Upper lobe of left lung (tissue), 6 donors: ENCODE measurements at places on chromosomes 3 and 15.

DNA sequence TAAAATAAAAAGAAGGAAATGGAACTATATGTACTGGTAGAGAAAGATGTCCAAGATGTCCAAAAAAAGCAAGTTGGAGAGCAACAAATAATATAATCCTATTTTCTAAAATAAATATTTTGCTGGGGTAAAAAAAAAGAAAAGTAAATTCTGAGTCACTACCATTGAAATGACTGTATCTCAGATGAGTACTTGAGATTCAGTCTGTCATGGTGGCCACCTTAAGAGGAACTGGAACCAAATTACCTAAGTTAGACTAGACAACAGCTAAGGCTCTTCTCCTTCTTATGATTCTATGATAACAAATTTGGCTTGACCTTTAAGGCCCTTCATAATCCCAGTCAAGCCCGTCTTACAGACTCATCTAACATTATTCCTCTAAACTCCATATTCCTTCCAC is 270.6 kb upstream of the HES1 start:
- no peaks in the 10 kb centered on the region for H3K4me1 ChIP-seq
- H3K27me3 ChIP-seq = no peaks in the 10 kb centered on the region
- no peak overlapping the region for H3K4me3 ChIP-seq
- no peak overlapping the region for H3K27ac ChIP-seq
- no peak for DNase-seq

DNA sequence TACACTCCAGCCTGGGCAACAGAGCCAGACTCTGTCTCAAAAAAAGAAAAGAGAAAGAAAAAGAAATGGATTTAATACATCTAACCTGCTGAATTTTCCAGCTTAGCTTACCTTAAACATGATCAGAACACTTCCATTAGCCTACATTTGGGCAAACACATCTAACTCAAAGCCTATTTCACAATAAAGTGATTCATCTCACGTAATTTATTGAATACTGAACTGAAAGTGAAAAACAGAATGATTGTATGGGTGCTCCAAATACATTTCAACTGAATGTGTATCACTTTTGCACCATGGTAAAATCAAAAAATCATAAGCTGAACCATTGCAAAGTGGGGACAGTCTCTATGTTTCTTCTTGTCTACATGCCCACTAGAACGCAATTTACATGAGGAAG is 9.0 kb downstream of the PIK3R4 start:
- no peak overlapping the region for H3K4me3 ChIP-seq
- H3K27ac ChIP-seq = no peak overlapping the region
- H3K36me3 ChIP-seq = peaks cover 15% of the 10 kb centered on the region
- no peaks in the 10 kb centered on the region for H3K27me3 ChIP-seq
- DNase-seq = no peak
- peaks cover 11% of the 10 kb centered on the region for H3K4me1 ChIP-seq

DNA sequence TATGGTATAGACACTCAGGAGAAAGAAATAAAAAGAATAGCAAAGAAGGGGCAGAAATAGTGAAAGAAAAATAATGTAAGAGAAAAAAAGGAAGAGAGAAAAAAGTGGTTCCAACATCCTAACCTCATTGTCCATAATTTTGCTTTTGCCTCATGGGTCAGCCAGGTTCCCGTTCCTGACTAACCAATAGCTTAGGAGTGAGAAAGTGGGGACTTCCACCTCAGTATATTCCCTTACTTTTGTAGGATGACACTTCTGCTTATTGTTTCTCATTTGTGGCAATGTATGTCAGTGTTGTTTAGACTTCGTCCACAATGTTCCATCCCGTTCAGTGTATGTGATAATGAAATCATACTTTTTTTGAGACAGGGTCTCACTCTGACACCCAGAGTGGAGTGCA is 9.3 kb upstream of the SLC12A8 start:
- H3K27ac ChIP-seq = no peak overlapping the region
- no peaks in the 10 kb centered on the region for H3K4me1 ChIP-seq
- no peaks in the 10 kb centered on the region for H3K27me3 ChIP-seq
- H3K4me3 ChIP-seq = no peak overlapping the region

DNA sequence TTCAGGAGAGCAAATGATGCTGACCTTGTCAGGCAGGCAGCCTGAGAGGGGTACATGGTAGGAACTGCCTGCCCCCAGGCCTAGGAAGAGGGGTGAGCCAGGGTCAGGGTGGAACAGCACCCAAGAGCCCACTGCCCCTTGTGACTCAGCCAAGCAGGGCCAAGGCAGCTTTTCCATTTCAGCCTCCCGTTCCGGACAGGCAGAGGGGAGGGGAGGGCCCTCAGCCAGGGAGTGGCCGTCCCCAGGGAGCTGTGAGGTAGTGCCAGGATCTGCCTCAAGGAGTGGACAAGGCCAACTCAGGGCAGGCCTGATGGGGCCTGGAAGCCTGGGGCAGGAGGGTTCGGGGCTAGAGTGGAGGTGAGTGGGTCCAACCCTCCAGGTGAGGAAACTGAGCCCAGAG is 5.1 kb upstream of the ANKRD63 start:
- no peak for DNase-seq
- H3K27ac ChIP-seq = no peak overlapping the region
- peaks cover 30% of the 10 kb centered on the region for H3K4me1 ChIP-seq
- H3K4me3 ChIP-seq = no peak overlapping the region
- H3K27me3 ChIP-seq = peaks cover 11% of the 10 kb centered on the region

GRCh38 chr3:79604681-79605080 is 163.1 kb downstream of the ROBO1 start:
- no peak overlapping the region for H3K4me3 ChIP-seq
- H3K27me3 ChIP-seq = no peaks in the 10 kb centered on the region
- H3K36me3 ChIP-seq = no peaks in the 10 kb centered on the region
- no peak for DNase-seq

- peak overlapping the region; percentile 22 for H3K27ac ChIP-seq
- peaks cover 4% of the 10 kb centered on the region for H3K4me1 ChIP-seq
- no peak for DNase-seq
- H3K4me3 ChIP-seq = no peak overlapping the region
These were observed 89.7 kb upstream of the CMC1 start for GRCh38 chr3:28151608-28152228.

GRCh38 chr3:112755845-112756613 is 90.6 kb downstream of the CD200R1L start:
- H3K4me3 ChIP-seq = no peak overlapping the region
- no peaks in the 10 kb centered on the region for H3K27me3 ChIP-seq
- no peaks in the 10 kb centered on the region for H3K36me3 ChIP-seq
- DNase-seq = no peak
- H3K4me1 ChIP-seq = no peaks in the 10 kb centered on the region

GRCh38 chr15:56295433-56295832 is 51.8 kb upstream of the RFX7 start:
- no peak overlapping the region for H3K27ac ChIP-seq
- H3K4me3 ChIP-seq = no peak overlapping the region
- no peaks in the 10 kb centered on the region for H3K27me3 ChIP-seq
- no peak for DNase-seq

GRCh38 chr3:11020764-11021163 is 28.2 kb downstream of the SLC6A1 start:
- H3K27ac ChIP-seq = no peak overlapping the region

- no peak overlapping the region for H3K27ac ChIP-seq
- no peak overlapping the region for H3K4me3 ChIP-seq
- H3K36me3 ChIP-seq = no peaks in the 10 kb centered on the region
These were observed 99.8 kb downstream of the MECOM start for GRCh38 chr3:169563775-169564059.

- no peak overlapping the region for H3K4me3 ChIP-seq
- no peaks in the 10 kb centered on the region for H3K27me3 ChIP-seq
- H3K36me3 ChIP-seq = no peaks in the 10 kb centered on the region
- no peaks in the 10 kb centered on the region for H3K4me1 ChIP-seq
These were observed 223.3 kb upstream of the ARHGEF26 start for GRCh38 chr3:153897842-153898241.

DNA sequence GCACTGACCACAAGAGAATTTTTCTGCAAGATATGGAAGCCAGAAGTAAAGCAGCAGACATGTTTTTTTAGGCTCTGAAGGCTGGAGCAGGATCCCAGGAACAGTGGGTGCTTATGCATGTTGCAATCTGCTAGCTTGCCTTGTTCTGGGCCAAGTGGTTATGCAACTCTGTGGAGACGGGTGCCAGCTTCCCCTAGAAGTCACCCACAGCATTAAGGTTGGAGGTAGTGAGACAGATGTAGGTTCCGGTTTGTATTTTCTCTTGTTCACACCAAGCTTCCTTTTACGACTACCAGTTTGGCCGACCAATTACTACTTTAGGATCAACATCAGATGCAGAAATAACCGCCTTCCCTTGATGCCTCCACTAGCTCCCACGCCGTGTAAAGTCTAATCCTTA is 11.1 kb downstream of the DPH3 start:
- peaks cover 7% of the 10 kb centered on the region for H3K4me1 ChIP-seq
- no peaks in the 10 kb centered on the region for H3K27me3 ChIP-seq
- no peak for DNase-seq
- H3K36me3 ChIP-seq = no peaks in the 10 kb centered on the region
- peak overlapping the region; percentile 52 for H3K27ac ChIP-seq

GRCh38 chr15:83533410-83533962 is 86.3 kb downstream of the SH3GL3 start:
- H3K4me3 ChIP-seq = no peak overlapping the region
- no peaks in the 10 kb centered on the region for H3K4me1 ChIP-seq
- no peaks in the 10 kb centered on the region for H3K27me3 ChIP-seq
- H3K27ac ChIP-seq = no peak overlapping the region

DNA sequence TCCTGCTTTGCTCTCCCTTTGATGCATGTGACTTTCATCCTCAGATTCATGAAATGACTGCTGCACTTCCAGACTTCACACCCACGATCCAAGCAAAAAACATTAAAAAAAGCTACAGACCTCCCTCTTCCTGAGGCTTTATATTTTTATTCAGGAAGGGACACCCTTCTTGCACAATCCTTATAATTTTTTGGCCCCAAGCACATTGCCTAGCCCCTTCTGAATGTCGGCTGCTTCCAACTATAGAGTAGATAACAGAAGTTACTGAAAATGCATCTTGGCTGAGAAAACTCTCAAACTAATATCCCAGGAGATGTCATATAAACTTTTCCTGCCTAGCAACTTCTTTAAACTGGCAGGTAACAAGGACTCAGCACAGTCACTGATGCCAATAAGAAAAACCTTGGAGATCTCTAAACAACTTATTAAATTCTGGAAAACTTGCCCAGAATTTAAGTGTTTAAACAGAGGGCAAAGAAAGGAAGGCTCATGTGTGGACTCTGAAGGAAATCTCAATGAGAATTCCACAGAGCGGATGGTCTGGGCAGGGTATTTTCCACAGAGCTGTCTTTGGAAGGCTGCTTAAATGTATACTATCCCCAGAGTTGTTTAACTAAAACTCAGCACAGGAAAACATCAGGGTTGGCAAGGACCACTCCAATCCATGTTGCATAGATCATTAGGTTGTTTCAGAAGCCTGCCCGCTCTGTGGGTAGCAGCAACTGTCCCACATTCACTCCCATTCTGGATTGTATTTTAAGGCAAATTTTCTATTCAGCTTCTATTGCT is 746.8 kb upstream of the LMCD1 start:
- no peaks in the 10 kb centered on the region for H3K4me1 ChIP-seq
- no peaks in the 10 kb centered on the region for H3K27me3 ChIP-seq
- no peaks in the 10 kb centered on the region for H3K36me3 ChIP-seq
- H3K4me3 ChIP-seq = no peak overlapping the region
- no peak for DNase-seq

DNA sequence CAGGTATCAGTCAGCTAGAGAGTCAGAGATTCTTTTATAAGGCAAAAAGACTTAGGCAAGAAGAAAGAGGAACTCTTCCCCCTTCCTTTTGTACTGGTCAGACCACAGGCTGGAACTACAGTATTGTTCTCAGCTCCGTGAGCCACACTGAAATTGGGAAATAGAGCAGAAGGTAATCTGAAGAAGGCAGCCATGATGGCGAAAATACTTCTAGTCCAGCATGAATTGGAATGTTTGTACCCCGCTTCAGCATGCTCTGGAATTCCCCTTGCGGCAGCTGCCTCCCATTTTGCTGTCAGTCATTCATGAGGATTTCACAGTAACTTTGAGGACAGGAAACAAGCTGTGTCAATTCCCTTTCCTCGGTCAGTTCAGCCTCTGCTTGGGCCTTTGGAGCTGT is 96.2 kb downstream of the CORO2B start:
- no peak for DNase-seq
- no peaks in the 10 kb centered on the region for H3K27me3 ChIP-seq
- H3K4me1 ChIP-seq = peaks cover 15% of the 10 kb centered on the region

- H3K27ac ChIP-seq = no peak overlapping the region
- H3K27me3 ChIP-seq = no peaks in the 10 kb centered on the region
- H3K4me1 ChIP-seq = no peaks in the 10 kb centered on the region
- no peaks in the 10 kb centered on the region for H3K36me3 ChIP-seq
These were observed 241.4 kb downstream of the NFKBIZ start for GRCh38 chr3:102090721-102091045.

DNA sequence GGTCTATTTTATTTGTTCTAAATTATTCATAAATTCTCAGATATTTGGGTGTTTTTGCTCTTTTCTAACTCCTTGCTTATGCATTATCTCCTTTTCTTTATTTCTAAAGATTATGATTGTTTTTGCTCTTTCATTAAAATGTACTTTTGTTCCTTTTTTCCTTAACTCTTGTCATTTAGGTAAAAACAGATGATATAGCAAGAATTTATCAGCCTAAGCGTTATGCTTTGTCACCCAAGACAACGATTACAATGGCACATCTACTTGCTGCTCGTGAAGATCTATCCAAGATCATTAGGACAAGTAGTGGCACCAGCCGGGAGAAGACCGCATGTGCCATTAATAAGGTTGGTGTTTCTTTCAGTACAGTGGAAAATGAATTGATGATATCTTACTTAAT is 27.2 kb downstream of the FAM98B start:
- H3K4me3 ChIP-seq = no peak overlapping the region
- H3K27ac ChIP-seq = no peak overlapping the region
- no peaks in the 10 kb centered on the region for H3K27me3 ChIP-seq
- H3K4me1 ChIP-seq = no peaks in the 10 kb centered on the region

GRCh38 chr3:191120447-191121298 is 78.4 kb upstream of the OSTN start:
- H3K4me1 ChIP-seq = no peaks in the 10 kb centered on the region
- no peak for DNase-seq
- H3K27ac ChIP-seq = no peak overlapping the region
- no peak overlapping the region for H3K4me3 ChIP-seq
- H3K27me3 ChIP-seq = no peaks in the 10 kb centered on the region
- H3K36me3 ChIP-seq = no peaks in the 10 kb centered on the region

DNA sequence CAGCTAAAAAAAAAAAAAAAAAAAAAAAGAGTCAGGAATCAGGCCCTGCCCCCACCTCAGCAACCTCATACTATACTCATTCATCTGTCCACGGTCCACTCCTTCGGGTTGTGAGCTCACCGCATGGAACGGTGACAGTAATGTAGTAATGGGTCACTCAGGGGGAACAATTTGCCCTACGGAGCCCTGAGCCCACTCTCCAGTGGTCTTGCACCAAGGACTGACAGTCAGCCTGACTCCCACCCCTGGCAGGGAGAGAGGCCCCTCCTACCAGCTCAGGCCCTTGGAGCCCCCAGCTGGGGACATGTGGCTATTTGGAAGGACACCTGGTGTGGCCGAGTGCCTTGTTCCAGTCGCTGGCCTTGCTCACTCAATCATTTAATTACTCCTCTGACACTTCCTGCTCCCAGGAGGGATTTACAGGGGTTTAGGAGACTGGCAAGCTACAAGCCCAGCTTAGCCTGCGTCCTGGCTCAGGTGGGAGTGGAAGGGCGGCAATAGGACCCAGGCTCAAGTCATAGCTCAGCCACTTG is 19.9 kb upstream of the CACNA2D2 start:
- no peaks in the 10 kb centered on the region for H3K4me1 ChIP-seq
- H3K27ac ChIP-seq = no peak overlapping the region
- H3K4me3 ChIP-seq = no peak overlapping the region
- H3K36me3 ChIP-seq = no peaks in the 10 kb centered on the region
- H3K27me3 ChIP-seq = no peaks in the 10 kb centered on the region
- DNase-seq = no peak

- no peaks in the 10 kb centered on the region for H3K36me3 ChIP-seq
- peak overlapping the region; percentile 99 for H3K27ac ChIP-seq
- DNase-seq = no peak
- peaks cover 13% of the 10 kb centered on the region for H3K4me1 ChIP-seq
- H3K4me3 ChIP-seq = peak overlapping the region; percentile 84
These were observed 461 bp upstream of the FNDC3B start for GRCh38 chr3:172038798-172039435.
